ENCODE measurements at places on chromosomes 1 and 21.
A peak's percentile ranks its signal among the peaks of the same experiment; 100 is the strongest.

GRCh38 chr1:27570356-27570755 is 33.6 kb downstream of the AHDC1 start:
- no peak for DNase-seq

DNA sequence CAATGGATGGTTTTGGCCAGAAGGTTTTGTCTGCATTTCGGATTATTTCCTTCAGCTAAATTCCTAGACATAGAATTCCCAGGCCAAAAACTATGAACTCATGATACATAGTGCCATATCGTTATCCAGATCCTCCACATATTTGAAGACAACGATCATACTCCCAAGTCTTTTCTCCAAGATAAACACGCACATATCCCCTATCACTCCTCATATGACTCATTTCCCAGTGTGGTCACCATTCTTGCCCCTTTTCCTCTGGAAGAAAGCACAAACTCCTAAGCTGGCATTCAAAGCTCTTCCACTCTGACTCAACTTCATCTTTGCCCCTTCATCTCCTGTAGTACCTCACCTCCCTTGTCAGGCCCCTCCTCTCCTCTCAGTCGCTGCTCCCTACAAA is 277.6 kb downstream of the PLPP3 start:
- DNase-seq: no peak

DNA sequence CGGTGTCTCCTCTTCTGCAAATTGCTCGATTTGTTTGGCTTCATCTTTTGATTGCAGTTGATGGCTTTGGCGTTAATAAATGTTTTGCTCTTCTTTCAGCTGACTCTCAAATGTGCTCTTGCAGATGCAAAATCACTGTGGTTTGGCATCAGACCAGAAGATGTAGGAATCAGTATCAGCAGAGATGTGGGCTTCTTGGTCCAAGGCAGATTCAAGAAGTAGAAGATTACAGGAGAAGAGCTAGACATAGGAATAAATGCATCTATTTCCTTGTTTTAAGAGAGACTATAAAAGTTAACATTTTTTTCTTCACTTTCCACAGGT is 59.8 kb upstream of the BACH1 start:
- DNase-seq: no peak

- no peak for DNase-seq
Measured at GRCh38 chr21:14602382-14602958, 56.4 kb upstream of the SAMSN1 start.

- peak; percentile 30 for DNase-seq
Measured at GRCh38 chr21:29376556-29376955, 77.8 kb downstream of the BACH1 start.

All from femur (tissue), 1 donor.